ENCODE measurements at places on chromosomes 16 and 17.

- no peak for DNase-seq
Measured at GRCh38 chr16:50696126-50696525, 2.7 kb downstream of the NOD2 start.

- no peak for DNase-seq
Measured at GRCh38 chr17:12637745-12638651, 27.7 kb upstream of the MYOCD start.

DNA sequence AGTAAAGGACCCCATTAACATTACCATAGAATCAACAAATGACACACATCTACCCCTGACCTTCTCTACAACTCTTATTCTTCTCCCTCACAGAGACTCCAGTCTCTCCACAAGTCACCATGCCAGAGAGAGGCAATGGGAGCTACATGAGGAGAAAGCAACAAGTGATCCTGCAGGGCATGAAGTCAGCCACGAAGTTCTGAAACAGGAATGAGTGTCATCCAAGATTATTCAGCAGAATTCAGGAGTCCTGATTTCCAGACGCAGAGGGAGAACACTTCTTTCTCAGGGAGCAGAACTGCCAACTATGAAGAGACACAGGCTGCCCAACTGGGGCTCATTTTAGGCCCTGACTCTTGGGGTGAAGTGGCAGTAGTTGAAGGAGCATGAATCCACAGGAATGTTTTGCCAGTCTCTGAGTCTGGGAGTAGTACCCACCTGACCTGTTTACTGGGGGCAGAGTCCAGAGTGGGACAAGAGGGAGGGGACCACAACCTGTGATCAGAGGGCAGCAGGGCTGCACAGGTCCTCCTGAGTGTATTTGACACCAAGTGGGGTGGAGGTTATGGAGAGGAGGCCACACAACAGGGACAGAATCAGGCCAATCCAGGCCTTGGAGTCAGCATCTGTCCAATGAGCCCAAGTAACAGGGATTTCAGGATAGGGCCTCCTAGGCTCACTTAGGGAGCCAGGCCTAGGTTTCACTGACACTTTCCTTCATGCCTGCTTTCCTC lies 2.4 kb upstream of the MTMR4 start:
- no peak for DNase-seq

DNA sequence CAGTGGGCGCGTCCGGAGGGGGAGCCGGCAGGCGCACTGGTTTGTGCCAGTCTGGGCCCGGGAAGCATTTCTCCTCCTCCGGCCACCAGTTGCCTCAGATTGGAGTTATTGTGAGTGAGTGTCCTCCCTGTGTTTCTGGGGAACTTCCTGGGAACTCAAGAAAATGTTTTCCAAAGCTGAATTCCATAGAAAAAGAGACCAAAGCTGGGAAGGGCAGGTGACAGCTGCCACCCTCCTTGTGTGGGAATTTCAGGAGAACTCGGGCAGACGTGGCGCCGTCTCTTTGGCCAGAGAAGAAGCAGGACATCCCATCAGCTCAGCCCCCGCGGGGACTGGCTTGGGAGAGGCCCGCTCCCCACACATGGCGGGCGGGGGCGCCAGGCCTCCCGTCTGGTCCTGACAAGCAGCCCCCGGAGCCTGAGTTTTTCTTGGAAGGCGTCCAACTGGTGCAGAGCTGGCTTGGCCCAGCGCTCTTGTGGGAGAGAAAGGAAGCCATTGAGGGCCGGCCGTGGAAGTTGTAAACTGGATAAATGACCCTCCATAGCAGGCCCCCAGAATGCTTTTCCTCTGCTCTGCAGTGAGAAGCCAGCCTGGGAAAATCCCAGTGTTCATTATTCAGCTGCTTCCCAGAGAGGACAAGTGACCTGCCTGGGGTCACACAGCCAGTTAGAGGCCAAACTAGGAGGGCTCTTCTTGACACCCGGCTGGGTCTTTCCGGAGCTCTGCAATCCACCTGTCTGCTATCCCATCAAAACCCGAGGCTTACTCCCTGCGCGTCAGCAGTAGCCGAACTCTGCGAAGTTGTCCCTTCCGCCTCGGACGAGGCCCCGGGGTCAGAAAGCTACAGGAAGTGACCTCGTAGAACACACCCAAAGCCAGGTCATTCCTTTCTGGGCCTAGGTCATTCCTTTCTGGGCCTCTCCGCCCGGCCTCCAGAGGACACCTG lies 39.2 kb upstream of the GSE1 start:
- DNase-seq, result peak; percentile 54

- no peak for DNase-seq
Measured at GRCh38 chr17:32814836-32815235, 62.1 kb downstream of the MYO1D start.

- DNase-seq, result no peak
Measured at GRCh38 chr16:11072420-11073153, 128.2 kb downstream of the CLEC16A start.

DNA sequence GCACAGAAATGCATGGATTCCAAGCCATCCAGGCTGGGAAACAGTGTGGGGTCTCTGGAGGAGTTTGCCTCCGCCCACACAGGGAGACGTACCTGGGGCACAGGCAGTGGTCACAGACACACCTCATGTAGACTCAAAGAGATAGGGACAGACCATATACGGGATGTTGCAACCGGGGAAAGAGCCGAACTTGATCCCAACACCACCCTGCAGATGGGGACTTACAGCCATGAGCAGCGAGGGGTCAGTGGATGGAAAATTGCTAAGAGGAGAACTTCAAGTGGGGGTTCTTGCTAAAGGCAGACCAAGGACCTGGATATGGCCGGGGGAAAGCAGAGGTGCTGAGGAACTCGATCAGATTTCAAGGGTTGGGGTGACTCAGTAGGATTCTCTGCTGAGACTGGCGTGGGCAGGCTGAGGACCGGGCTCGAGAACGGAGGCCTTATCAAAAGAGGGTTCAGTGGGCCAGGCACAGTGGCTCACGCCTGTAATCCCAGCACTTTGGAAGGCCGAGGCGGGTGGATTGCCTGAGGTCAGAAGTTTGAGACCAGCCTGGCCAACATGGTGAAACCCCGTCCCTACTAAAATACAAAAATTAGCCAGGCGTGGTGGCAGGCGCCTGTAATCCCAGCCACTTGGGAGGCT lies 12.0 kb upstream of the DNAH17 start:
- no peak for DNase-seq

- DNase-seq, result no peak
Measured at GRCh38 chr17:173166-173911, 8.1 kb downstream of the DOC2B start.

DNA sequence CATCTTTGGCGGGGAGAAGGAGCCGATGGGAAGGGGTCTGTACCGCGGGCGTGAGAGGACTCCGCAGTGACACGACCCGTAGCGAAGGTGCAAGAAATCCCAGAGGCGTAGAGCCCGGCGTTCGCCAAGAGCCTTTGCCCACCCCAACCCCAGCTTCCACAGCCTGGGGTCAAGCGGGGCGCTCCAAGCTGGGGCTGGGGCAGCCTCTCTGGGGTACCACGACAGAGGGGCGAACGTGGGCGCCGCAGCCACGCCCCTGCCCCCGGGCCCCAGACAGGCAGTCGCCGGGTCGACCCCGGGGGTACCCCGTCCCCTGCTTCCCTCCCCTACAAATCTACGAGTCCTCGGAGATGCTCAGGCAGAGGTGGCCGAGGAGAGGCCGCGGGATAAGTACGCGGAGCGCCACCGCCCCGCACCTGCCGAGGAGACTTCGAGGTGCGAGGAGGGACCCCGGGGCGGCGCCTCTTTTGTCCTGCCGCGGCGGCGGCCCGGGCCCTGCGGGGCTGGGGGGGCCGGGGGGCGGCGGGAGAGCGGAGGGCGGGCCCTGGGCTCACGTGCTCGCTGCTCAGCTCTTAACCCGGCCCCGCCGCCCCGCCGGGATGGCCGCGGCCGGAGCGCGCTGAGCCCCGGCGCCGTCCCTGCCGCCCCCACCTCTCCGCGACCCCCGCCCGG lies at the start of gene ADAM11:
ADAM11 (plus strand) TSS at position 575 of the 672 bp plus-strand sequence. CDS start 212 bp downstream, outside the sequence.
- DNase-seq, result no peak

GRCh38 chr16:82748026-82748425 lies 121.3 kb downstream of the CDH13 start:
- peak; percentile 19 for DNase-seq

All from putamen (tissue), 1 donor.